Prostate gland (tissue), 2 donors: ENCODE measurements at places on chromosomes 1 and 21. TPM values are rescaled to one million over a fixed set of nuclear protein-coding genes. Genes with fewer than 3 reads are reported as not detected.
A peak's percentile ranks its signal among the peaks of the same experiment; 100 is the strongest.

The CD1C gene
- total RNA-seq, result not detected

The PLEKHN1 gene
- total RNA-seq, result 6.4 TPM

DNA sequence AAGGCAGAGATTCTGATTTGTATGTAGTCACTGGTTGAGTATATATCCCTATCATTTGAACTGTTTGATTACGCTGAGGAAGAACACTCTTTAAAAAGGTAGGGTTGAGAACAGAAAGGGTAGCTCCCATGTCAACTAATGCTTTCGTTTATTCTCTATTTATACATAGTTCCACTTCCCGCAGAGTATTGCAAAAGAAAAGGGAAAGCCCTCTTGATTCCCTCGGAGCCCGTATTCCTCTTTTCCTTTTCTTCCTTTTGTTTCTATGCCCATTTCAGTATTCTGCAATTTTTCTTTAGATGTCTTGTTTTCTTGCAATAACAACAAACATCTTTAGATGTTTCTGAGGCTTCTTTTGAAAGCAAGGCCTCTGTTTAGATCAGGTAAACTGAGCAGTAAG is 78.2 kb downstream of the DNTTIP2 start:
- no peak for DNase-seq

GRCh38 chr1:229272164-229273158 is 1.6 kb downstream of the RAB4A start:
- DNase-seq, result peak; percentile 49

DNA sequence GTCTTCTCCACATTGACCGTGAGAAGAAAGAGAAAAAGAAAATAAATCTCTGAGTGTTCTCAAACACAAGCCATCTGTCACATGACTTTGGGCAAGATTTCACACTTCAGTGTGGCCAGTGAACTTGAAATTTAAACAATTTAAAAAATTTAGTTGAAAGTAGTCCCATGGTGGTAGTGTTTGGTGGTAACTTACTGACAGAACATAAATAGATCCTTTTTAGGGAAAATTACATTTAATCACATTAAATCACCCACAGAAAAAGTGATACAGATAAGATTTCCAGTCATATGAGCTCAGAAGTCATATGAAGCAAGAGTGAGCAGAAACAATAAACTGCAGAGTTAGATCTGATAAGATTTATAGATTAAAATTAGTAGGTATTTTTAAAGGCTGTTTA is 31.9 kb upstream of the SGIP1 start:
- no peak for DNase-seq

DNA sequence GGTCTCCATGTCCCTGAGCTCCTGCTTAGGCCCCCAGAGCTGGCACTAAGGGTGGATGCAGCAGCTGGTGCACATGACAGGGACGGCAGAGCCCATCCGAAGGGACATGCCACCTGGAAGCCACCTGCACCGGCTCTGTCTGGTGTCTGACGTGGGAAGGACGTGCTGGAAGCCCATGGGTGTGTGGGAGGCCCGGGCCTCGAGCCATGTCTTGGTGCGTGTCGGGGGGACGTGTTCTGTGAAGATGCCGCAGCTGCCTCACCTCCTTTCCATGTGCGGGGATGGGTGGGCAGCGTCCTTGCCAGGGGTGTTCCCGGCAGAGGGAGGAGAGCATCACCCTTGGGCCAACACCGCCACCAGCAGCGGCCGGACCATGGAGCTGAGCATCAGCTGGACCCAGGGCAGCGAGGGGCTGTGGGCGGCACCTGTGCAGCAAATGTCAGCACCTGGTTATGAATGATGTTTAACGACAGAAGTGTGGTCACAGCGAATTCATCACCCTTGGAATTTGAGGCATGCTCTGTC is 15.5 kb upstream of the POFUT2 start:
- DNase-seq, result no peak

GRCh38 chr1:77271852-77272580 is 9.8 kb upstream of the AK5 start:
- DNase-seq, result no peak

GRCh38 chr1:65881067-65881594 is 88.4 kb downstream of the PDE4B start:
- no peak for DNase-seq

- no peak for DNase-seq
Observed at GRCh38 chr1:65330021-65330420, 20.7 kb downstream of the DNAJC6 start.

DNA sequence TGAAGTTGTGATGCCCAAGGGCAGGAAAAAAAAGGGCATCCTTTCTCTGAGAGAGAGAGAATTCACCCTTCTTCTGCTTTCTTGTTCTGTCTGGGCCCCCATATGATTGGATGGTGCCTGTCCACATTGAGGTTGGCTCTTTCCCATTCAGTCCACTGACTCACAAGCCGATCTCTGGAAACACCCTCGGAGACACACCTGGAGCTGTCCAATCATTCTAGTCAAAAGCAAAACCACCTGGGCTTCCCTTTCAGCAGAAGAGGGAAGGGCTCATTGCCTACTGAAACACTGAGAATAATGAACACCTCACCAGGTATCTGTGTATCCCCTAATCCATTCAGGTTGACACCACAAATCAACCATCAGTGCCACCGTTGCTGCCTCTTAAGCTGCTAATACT is 103.7 kb upstream of the GNG12 start:
- DNase-seq, result no peak

DNA sequence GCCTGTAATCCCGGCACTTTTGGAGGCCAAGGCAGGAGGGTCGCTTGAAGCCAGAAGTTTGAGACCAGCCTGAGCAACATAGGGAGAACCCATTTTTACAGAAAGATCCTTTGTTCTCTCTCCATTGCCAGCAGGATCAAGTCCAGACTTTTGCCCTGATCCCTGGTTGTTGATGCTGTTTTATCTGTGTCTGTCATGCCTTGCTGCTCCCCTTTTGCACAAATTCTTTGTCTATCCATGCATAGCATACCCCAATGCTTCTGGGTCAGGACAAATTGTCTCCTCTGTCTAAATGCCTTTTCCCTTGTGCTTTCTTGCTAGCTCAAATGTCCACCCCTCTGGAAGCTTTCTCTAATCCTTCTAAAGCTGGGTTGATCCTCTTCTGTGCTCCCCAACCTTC is 25.3 kb upstream of the FAAH start:
- DNase-seq, result no peak

DNA sequence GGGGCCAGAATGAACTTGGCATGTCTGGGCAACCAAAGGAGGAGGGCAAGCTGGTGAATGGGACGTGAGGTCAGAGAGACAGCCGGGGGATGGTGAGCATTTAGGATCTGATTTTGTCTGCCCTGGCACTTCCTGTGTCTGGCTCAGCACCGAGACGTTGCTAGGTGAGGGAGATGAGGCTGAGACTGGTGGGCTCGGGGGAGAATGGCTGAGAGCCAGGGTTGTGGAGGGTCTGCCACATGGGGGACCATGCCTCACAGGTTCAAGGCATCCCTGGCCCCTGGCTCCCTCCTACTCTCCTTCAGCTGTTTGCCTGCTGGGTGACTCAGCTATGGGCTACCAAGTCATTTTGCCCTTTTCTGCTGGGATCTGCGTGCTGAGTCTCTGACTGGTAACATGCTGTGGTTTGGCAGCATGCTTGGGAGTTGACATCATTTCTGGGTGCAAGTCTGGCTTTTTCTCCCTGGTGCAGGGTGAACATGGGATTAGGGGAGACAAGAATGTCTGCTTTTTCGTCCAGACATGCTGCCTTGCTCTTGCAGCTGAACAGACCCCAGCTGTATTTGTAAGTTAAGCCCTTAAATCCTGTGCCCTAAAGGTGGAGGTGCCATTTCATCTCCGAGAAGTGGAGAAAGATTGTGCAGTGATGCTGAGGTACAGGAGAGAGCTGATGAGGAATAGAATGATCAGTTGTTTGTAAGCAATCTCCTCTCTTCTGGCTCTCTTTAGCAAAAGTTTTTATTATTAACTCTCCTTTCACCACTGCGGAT is 17.6 kb downstream of the GALNT2 start:
- peak; percentile 44 for DNase-seq

GRCh38 chr1:165928075-165928731 is 100.8 kb downstream of the UCK2 start:
- no peak for DNase-seq
